ENCODE measurements at places on chromosomes 1 and 21.

GRCh38 chr1:172273647-172274396 lies 146.7 kb upstream of the C1orf105 start:
- DNase-seq, result no peak

DNA sequence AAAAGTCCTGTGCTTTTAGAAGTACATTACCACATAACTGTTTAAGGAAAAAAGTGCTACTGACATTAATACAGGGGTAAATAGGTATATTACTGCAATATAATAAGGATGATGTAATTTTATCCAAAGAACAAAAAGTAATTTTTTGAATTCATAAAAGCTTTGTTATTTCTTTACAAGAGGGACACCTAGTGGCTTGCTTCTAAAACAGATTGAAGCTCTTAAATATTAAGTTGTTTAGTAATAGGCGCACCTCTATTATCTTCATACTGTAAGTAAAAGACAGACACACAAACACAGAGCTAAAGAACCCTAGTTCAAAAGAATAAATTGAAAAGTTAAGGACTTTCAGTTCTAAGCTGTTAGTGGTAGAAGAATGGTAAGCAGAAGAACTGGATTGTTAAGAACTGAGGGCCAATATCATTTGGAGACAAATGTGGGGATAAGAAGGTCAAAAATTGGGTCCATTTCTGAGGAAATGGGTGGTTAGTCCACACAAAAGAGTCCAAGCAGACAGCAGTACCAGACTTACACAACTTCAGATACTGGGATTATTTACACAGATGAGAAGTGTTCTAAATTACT lies 15.4 kb downstream of the ZNHIT6 start:
- no peak for DNase-seq

GRCh38 chr1:2304921-2305681 lies 77.0 kb downstream of the SKI start:
- DNase-seq, result no peak

GRCh38 chr1:211886551-211886950 lies 56.0 kb upstream of the LPGAT1 start:
- no peak for DNase-seq

- DNase-seq, result no peak
These were observed 164.0 kb upstream of the UBE2U start for GRCh38 chr1:64039390-64039926.

DNA sequence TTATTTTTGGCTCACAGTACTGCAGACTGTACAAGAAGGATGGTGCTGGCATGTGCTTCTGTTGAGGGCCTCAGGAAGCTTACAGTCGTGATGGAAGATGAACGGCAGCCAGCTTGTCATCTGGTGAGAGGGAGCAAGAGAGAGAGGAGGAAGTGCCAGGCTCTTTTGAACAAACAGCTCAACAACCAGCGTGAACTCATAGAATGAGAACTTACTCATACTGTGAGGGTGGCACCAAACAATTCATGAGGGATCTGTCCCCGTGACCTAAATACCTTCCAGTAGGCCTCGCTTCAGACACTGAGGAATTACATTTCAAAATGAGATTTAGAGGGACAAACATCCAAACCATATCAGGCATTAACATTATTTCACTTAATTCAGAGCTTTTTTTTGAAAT lies 84.7 kb downstream of the PKN2 start:
- no peak for DNase-seq

DNA sequence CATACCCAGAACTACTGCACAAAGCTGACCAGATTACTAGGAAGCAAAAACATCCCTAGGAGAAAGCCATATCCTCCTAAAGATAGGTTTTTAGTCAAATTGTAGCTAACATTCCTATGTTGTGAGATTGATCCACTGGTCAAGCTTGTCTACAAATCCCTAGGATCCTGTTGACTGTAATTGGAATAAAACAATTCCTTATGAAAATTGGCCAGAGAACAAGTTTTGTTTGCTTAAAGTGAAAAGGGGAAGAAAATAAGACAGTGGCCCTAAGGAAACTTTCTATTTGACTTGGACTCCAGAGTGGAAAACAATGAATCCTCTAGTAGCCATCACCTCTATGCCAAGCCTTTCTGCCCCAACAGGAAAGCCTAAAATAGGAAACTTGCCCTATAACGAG lies 645.2 kb upstream of the USP24 start:
- no peak for DNase-seq

DNA sequence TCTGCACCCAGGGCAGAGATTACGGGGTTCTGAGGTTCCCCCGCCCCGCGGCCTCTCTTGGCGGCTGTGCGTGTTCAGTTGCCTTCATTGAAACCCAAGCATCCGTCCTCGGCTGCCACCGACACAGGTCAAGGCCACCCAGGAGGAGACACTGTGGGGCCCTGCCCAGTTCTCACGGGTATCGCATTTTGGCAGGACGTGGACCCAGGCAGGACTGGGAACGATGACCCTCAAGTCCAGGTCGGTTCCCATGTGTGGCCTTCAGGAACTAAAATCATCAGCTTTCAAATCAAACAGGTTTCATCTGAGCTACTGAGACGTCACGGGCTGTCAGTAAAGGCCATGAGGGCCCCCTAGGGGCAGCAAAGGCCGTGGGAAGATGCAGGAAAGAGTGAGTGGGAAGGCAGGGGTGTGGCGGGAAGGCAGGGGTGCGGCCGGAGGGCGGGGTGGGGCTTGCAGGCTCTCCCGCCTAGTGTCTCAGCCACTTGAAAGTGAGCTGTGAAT lies 7.0 kb upstream of the C1orf174 start:
- peak; percentile 23 for DNase-seq

- no peak for DNase-seq
These were observed 43.2 kb upstream of the TACSTD2 start for GRCh38 chr1:58620259-58620658.

DNA sequence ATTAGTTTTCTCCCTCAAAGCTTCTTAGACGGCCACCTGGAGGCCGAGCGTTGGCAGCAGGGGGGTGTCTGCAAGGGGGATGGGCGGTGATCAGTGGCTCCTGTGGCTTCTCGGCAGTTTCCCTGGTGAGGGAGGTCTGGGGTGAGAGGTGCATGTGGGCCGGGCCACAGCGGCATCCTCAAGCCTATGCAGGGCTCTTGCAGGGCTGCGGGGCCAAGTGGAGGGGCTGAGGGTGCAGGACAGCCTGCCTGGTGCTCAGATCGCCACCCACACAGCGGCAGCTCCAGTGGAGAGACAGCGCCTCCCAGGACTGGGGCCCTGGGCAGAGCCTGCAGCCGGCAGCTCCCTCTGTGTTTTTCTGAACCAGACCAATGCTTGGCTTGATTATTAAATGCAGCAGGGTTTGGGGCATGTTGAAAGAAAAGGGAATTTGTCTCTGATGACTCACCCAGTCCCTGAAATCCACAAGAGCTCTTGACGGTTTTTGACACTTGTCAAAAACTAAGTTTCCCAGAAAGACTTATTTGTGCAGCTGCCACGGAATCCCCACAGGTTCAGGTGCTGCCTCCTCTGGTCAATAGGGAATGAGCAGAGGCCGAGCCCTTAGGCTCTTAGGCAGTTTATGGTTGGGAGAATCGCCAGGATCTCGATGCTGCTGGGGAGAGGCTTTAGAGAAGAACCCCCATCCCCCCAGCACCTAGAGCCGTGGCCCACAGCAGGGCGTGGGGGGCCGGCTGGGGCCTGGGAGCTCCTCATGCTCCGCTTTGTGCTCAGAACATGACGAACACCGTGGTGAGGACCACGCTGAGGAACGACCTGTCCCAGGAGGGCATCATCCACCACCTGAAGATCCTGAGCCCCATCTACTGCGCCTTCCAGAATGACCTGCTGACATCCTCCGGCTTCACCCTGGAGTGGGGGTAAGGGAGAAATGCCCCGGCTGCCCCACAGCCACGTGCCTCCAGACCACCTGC lies 54.7 kb downstream of the UMODL1 start:
- no peak for DNase-seq

- DNase-seq, result no peak
These were observed 302.2 kb upstream of the DEPDC1 start for GRCh38 chr1:68799096-68799495.

GRCh38 chr1:191913260-191913977 lies 244.8 kb upstream of the RGS18 start:
- no peak for DNase-seq

DNA sequence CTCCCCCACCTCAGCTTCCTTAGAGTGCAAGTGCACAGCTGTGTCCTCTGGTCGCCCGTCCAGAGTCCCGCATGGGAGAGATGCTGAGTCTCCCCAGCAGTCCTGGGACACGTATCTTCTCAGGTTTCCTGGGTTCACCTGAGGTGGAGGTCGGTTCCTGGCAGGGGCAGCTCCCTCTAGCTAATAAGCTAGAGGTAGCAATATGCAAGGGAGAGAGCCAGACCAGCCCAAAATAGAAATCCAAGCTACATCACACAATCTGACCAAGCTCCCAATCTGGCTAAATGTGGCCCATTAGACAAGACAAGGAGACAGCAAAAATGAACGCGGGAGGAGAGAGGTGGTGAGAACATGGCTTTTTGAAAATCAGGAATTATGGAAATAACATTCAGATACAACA lies 30.9 kb upstream of the CADM3 start:
- no peak for DNase-seq

- DNase-seq, result no peak
These were observed 18.7 kb downstream of the SMAP2 start for GRCh38 chr1:40392221-40392620.

GRCh38 chr1:31959521-31960340 lies 21.6 kb upstream of the PTP4A2 start:
- DNase-seq, result no peak

DNA sequence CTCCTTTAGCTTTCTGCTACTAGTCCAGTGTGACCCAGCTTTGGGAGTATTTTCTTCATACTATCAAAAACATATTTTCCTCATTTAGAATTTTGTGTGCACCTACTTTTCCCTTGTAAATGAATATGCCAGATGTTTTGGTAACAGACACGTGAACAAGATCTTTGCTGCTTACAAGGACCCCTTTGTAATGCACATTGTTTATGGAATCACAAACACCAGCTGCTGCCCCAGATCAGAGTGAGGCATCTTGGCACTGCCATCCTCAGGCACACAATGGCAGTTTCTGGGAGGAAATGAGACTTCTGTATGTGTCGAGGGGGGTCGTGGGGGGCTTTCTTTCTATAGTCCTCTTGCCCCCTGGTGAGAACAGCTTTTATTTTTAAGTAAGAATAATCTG lies 115.7 kb downstream of the RGL1 start:
- DNase-seq, result no peak
